GM12864 (cell line): ENCODE measurements at places on chromosomes 4 and X.
A peak's percentile ranks its signal among the peaks of the same experiment; 100 is the strongest.

GRCh38 chr4:110085131-110085530, 113.3 kb downstream of the ELOVL6 start:
- DNase-seq = no peak

- no peak for DNase-seq
These were observed 25.2 kb upstream of the ASMTL start for GRCh38 chrX:1477801-1478458.

DNA sequence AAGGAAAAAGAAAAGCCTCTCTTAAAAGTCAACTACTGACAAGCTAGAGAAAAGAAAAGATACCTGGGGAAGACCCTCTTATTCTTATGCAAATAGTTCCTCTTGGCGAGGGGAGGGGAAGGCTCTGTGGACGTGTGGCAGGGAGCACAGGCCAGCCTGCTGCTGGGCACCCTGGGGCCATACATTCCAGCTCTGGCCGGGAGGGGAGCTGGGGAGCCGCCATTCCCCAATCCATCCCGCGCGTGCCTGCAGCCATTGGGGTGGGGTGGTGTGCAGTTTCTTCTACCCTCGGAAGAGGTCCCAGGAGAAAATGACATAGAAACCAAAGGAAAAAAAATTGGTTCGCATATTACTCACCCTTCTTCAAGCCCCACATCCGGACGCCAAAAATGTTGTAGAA, 1496.4 kb downstream of the RPA4 start:
- no peak for DNase-seq

- no peak for DNase-seq
These were observed 261.8 kb downstream of the DCTD start for GRCh38 chr4:182655340-182655739.

- no peak for DNase-seq
These were observed 2.3 kb downstream of the PGRMC2 start for GRCh38 chr4:128285085-128285997.

DNA sequence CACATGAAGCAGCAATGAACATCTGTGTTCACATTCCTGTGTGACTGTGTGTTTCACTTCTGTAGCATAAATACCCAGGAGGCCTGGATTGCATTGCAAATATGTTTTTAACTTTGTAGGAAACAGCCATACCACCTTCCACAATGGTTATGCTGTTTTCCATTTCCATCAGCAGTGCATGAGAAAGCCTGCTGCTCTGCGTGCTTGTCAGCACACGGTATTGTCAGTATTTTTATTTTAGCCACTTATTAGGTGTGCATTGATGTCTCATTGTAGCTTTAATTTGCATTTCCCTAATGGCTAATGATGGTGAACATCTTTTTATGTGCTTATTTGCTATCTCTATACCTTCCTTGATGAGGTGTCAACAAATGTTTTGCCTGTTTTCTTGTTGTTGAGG, 355.9 kb downstream of the TRIML1 start:
- DNase-seq = no peak

GRCh38 chr4:6580353-6580752, 5.4 kb downstream of the MAN2B2 start:
- no peak for DNase-seq

DNA sequence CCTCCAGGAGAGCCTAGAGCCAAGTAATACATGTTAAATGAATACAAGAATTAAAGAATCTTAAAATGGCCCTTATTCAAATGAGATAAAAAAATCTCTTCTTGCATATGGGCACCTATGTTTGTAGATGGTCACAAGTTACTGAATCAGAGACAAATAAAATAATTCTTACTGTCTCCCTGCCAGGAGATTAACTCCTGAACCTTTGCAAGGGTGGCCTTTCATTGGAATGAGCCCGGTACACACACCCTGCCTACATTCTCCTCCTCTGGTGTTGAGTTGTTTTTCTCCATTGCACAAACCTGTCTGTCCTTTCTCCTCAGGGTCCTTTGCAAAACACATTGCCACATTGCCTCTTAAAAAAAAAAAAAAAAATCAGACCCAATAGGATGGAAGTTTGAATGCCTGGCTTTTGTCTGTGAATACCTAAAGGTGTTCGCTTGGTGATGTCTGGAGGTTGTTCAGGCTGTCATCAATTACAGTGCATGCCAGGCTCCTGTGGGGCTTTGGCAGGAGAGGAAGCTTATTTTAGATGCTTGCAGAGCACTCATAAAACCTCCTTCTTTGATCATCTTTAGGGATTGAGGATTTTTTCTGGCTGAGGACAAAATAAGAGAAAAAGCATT, 8.3 kb upstream of the TMEM154 start:
- DNase-seq = no peak

GRCh38 chr4:7828011-7828720, 111.5 kb downstream of the AFAP1 start:
- peak; percentile 27 for DNase-seq

DNA sequence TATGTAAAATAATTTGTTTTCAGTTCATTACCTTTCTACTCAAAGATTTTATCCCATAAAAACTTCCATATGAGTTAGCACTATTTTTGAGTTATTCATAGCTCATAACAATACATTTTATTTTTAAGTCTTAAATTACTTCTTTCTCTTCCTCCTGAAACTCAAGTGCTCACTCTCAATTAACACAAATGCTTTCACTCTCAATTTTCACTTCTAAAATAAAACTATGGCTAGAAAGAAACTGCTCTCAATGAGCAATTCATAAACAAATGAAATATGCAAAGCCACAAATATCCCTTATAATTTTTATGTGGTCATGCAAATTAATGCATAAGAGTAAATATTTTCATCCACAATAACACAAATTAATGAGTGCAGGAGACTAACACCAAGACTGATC, 38.8 kb downstream of the MAML3 start:
- DNase-seq = no peak

GRCh38 chr4:124152132-124152531, 560.4 kb downstream of the ANKRD50 start:
- DNase-seq = no peak

DNA sequence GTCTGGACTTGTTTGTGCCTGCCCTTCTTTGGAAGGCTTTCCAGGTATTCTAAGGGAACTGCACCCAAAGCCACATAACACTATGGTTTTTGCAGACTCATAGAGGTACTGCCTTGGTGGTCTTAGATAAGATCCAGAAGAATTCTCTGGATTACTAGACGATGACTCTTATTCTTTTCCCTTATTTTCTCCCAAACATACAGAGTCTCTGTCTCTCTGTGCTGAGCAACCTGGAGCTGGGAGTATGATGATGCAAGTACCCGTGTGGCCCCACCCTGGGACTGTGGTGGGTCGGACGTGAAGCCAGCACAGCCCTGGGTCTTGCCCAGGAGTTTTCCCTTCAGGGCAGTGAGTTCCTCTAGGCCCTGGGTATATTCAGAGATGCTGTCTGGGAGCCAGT, 1342.4 kb upstream of the TENM3 start:
- no peak for DNase-seq

GRCh38 chr4:52968241-52968640, 106.1 kb downstream of the RASL11B start:
- no peak for DNase-seq
